ENCODE measurements at places on chromosomes 12 and 14. TPM values are rescaled to one million over a fixed set of nuclear protein-coding genes. Genes with fewer than 3 reads are reported as not detected.

- H3K4me1 ChIP-seq = peaks cover 69% of the 10 kb centered on the region
- no peaks in the 10 kb centered on the region for H3K27me3 ChIP-seq
- peaks cover 12% of the 10 kb centered on the region for H3K36me3 ChIP-seq
- H3K27ac ChIP-seq = peak overlapping the region; percentile 96
Observed at GRCh38 chr12:14957551-14958168, 3.7 kb downstream of the ARHGDIB start.

GRCh38 chr12:16323638-16324037 lies 23.8 kb upstream of the MGST1 start:
- H3K27me3 ChIP-seq = no peaks in the 10 kb centered on the region
- no peak overlapping the region for H3K27ac ChIP-seq
- DNase-seq = no peak
- peaks cover 1% of the 10 kb centered on the region for H3K36me3 ChIP-seq
- no peak overlapping the region for H3K4me3 ChIP-seq
- no peaks in the 10 kb centered on the region for H3K4me1 ChIP-seq

DNA sequence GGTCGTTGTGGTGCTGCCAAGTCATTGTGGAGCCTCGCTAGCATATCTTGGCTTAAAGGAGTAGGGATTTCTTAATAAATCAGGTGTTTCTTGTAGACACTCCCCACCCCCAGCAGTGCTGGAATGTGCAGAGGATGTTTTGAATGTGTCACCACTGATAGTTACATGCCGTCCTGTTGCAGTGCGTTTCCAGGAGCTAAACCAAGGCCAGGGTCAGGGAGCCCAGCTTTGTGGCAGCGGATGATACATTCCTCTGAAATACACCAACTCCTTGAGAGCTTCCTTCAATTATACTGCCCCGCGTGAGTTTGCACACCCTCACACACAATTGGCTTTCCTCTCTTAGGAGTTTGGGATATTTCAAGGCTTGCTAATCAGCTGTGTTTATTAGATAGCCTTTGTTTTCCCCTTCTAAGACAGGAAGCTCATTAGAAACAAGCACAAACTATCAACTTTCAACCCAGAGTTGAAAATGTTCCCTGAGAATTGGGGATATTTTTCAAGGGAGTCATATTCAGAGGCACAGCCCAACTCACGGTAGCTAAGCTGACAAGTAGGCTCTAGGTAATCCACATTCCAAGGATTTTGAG lies 154.9 kb downstream of the C12orf75 start:
- H3K27me3 ChIP-seq = no peaks in the 10 kb centered on the region
- H3K4me1 ChIP-seq = no peaks in the 10 kb centered on the region
- no peak for DNase-seq
- H3K36me3 ChIP-seq = no peaks in the 10 kb centered on the region
- no peak overlapping the region for H3K4me3 ChIP-seq
- H3K27ac ChIP-seq = no peak overlapping the region

The GLIPR1L1 gene
- total RNA-seq = not detected

The LRRC9 gene
- not detected for total RNA-seq

- peaks cover 38% of the 10 kb centered on the region for H3K4me1 ChIP-seq
- H3K4me3 ChIP-seq = no peak overlapping the region
- H3K36me3 ChIP-seq = no peaks in the 10 kb centered on the region
- no peak for DNase-seq
- no peaks in the 10 kb centered on the region for H3K27me3 ChIP-seq
Observed at GRCh38 chr12:92164712-92165111, 19.1 kb upstream of the BTG1 start.

DNA sequence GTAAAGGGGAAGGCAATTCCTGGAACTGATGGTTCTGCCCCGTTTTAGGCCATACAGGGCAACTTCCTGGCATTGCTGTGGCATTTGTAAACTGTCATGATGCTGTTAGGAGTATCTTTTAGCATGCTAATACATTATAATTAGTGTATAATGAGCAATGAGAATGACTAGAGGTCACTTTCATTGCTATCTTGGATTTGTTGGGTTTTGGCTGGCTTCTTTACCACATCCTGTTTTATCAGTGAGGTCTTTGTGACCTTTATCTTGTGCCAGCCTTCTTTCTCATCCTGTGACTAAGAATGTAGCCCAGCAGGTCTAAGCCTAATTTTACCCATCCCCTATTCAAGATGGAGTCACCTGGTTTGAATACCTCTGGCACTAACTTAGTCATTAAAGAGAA lies 51.2 kb downstream of the TESPA1 start:
- H3K4me1 ChIP-seq = peaks cover 68% of the 10 kb centered on the region
- peak overlapping the region; percentile 86 for H3K27ac ChIP-seq
- peak; percentile 33 for DNase-seq
- H3K36me3 ChIP-seq = peaks cover 66% of the 10 kb centered on the region
- H3K4me3 ChIP-seq = peak overlapping the region; percentile 11

DNA sequence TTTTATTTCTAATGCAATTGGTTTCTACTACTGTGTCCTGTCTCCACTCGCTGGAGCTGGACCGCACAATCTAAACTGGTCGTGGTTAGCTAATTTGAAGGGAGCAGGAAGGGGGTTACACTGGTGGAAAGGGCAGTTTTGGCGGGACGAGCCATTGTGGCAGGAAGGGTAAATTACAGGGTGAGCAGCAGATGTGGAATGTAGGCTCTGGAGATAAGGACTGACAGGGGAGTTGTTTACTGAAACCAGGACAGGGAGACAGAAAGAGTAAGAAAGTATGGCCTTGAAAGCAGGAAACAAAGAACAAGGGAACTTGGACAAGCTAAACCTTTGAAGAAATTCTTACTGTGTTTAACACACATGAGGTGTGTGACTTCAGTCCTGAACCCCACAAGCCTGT lies 147.8 kb downstream of the ATXN7L3B start:
- H3K27ac ChIP-seq = no peak overlapping the region
- H3K36me3 ChIP-seq = no peaks in the 10 kb centered on the region
- H3K4me1 ChIP-seq = no peaks in the 10 kb centered on the region
- peaks cover 5% of the 10 kb centered on the region for H3K27me3 ChIP-seq
- no peak for DNase-seq

DNA sequence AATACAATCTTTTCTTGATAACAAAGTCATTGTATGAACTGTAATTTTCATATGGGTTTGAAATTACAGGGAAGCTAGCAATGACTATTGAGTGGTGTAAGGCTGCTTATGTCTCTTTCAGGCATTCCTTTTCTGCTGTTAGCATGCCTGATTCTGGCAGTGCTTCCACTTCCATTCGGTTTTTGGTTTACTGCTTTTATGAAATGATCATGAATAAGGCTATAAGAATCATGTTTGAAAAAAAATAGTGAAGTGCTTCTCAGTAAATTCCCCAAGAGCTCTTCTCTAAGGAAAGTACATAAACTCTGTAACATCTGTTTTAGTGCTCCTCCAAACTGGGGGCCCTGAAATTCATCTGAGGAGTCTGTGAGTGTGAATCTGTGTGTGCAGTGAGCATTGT lies 434.0 kb upstream of the RGS6 start:
- no peaks in the 10 kb centered on the region for H3K27me3 ChIP-seq
- H3K4me3 ChIP-seq = peak overlapping the region; percentile 57
- H3K4me1 ChIP-seq = peaks cover 17% of the 10 kb centered on the region
- peaks cover 2% of the 10 kb centered on the region for H3K36me3 ChIP-seq
- no peak for DNase-seq
- H3K27ac ChIP-seq = peak overlapping the region; percentile 66

The C2CD5 gene
- 37.4 TPM for total RNA-seq

GRCh38 chr14:39102969-39103957 lies at the start of gene SEC23A:
TSS of gene SEC23A (minus strand) at chr14:39103235. CDS start at chr14:39096118, 7,117 bp downstream.
- no peaks in the 10 kb centered on the region for H3K27me3 ChIP-seq
- peaks cover 54% of the 10 kb centered on the region for H3K4me1 ChIP-seq
- peak within 1 kb of the TSS; percentile 98 for H3K27ac ChIP-seq
- DNase-seq = peak; percentile 93
- peaks cover 4% of the 10 kb centered on the region for H3K36me3 ChIP-seq
- H3K4me3 ChIP-seq = peak within 1 kb of the TSS; percentile 98

The IFI27 gene
- total RNA-seq = 7.7 TPM

- H3K4me1 ChIP-seq = peaks cover 5% of the 10 kb centered on the region
- H3K36me3 ChIP-seq = no peaks in the 10 kb centered on the region
- H3K27ac ChIP-seq = no peak overlapping the region
- peaks cover 41% of the 10 kb centered on the region for H3K27me3 ChIP-seq
- no peak overlapping the region for H3K4me3 ChIP-seq
- DNase-seq = no peak
Observed at GRCh38 chr12:52087961-52088820, 8.7 kb downstream of the SMIM41 start.

- no peak overlapping the region for H3K27ac ChIP-seq
- H3K4me1 ChIP-seq = no peaks in the 10 kb centered on the region
- no peak overlapping the region for H3K4me3 ChIP-seq
- DNase-seq = no peak
- H3K27me3 ChIP-seq = no peaks in the 10 kb centered on the region
Observed at GRCh38 chr14:60233251-60233650, 15.8 kb upstream of the PPM1A start.

DNA sequence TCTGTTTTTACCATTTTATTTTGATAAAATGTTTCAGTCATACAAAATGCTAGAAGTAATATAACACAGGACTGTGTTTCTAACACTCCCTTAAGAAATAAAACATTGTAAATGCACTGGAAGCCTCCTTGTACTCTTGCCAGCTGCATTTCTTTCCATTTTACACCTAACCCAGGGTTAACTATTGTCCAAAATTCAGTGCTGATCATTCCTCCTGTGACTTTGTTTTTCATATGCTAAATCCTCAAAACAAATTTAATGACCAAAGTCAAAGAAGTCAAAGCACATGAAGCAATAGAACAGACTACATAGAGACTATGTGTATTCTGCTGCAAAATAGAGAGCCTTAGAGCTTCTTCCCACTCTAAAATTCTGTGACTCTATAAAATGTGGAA lies 420.3 kb upstream of the PRICKLE1 start:
- no peaks in the 10 kb centered on the region for H3K27me3 ChIP-seq
- no peak overlapping the region for H3K4me3 ChIP-seq
- no peak for DNase-seq
- no peaks in the 10 kb centered on the region for H3K36me3 ChIP-seq

DNA sequence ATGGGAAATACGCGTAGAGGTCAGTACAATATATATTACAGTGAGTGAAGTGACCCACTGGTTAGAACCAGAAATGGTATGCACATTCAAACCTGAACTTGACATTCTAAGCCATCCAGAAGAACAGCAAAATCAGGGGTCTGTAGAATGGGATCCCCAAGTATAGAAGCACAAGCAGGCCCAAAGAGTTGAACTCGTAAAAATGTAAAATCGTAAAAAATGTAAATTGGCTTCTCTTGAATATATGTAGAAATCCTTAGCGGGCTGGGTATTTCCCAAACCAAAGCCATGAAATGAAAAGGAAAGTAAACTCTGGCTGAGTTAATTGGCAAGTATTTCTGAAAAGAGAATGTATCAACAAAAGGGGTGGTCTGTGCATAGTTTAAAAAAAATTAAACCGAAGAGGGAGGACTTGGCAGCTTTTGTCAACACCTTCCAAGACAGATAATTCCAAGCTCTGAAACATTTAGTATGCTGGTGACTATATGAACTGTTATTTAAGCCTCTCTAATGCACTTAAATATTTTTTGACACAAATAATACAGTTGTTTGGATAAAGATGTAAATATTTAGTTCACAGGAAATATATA lies 1505.6 kb upstream of the FLRT2 start:
- no peaks in the 10 kb centered on the region for H3K36me3 ChIP-seq
- DNase-seq = no peak
- no peaks in the 10 kb centered on the region for H3K27me3 ChIP-seq
- no peaks in the 10 kb centered on the region for H3K4me1 ChIP-seq
- H3K27ac ChIP-seq = no peak overlapping the region

The DNAI7 gene
- not detected for total RNA-seq

The TMEM179 gene
- not detected for total RNA-seq

DNA sequence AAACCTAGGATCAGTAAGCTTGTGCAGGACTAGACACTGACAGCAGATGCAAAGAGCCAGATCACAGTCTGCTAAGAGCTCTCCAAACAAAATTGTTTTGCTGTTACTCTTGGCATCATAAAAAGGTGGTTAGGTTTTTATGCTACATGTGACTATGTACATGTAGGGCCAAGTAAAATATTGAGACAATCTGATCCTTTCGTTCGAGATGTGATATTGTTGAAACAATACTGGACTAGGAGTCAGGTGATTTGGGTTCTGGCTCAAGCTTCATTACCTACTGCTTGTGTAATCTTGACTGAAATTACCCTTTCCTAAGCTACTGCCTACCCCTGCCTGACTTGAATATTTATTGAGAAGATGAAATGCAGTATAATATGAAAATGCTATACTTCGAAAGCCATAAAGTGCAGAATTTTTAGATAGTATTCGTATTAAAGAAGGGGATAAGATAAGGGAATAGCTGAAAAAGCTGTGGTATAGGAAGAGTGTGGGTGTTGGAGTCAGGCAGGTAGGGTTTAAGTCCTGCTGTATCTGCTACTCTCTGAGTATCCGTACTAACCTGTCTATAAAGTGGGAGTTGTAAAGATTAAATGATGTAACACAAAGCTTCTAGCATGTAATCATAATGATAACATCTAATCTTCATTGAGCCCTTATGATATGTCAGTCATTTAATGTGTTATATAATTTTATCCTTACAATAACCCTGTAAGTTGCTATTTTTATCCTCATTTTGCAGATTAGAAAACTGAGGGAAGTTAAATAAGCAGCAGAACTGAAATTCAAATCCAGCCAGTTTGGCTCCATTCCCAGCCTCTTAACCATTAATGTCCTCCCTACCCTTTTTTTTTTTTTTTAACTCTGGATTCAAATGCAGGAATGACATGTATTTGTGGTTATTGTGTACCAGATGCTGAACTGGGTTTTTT lies 38.6 kb upstream of the ATF1 start:
- H3K36me3 ChIP-seq = peaks cover 31% of the 10 kb centered on the region
- H3K4me1 ChIP-seq = peaks cover 6% of the 10 kb centered on the region
- H3K4me3 ChIP-seq = no peak overlapping the region
- H3K27me3 ChIP-seq = no peaks in the 10 kb centered on the region

The IQSEC3 gene
- 3.8 TPM for total RNA-seq

DNA sequence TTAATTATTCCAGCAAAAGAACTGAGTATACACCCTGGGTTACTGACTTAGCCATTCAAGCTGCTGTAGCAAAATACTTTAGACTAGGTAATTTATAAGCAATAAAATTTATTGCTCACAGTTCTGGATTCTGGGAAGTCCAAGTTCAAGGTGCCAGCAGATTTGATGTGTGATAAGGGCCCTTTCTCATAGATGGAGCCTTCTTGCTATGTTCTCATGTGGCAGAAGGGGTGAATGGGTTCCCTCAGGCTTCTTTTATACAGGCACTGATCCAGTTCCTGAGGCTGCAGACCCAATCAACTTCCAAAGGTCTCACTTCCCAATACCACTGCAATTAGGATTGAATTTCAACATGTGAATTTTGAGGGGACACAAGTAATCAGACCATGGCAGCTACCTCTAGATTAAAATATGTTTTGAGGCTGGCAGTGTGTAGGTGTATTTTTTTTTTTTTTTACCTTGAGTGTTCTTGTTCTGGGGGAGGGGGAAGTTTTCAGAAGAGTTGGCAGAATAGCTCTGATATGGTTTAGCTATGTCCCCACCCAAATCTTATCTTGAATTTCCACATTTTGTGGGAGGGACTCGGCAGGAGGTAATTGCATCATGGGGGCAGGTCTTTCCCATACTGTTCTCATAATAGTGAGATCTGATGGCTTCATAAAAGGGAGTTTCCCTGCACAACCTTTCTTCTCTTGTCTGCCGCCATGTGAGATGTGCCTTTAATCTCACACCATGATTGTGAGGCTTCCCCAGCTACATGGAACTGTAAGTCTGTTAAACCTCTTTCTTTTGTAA lies 178.2 kb downstream of the RASSF9 start:
- no peaks in the 10 kb centered on the region for H3K4me1 ChIP-seq
- H3K27ac ChIP-seq = no peak overlapping the region
- peaks cover 3% of the 10 kb centered on the region for H3K36me3 ChIP-seq
- H3K27me3 ChIP-seq = no peaks in the 10 kb centered on the region
- DNase-seq = no peak

The PUS7L gene
- 21.8 TPM for total RNA-seq

Data from activated T-cell treated with anti-CD3 and anti-CD28 coated beads, Interleukin-2, amount 50 U/mL, for 72 hours (primary cell).